ENCODE measurements at places on chromosomes 13 and 19.

DNA sequence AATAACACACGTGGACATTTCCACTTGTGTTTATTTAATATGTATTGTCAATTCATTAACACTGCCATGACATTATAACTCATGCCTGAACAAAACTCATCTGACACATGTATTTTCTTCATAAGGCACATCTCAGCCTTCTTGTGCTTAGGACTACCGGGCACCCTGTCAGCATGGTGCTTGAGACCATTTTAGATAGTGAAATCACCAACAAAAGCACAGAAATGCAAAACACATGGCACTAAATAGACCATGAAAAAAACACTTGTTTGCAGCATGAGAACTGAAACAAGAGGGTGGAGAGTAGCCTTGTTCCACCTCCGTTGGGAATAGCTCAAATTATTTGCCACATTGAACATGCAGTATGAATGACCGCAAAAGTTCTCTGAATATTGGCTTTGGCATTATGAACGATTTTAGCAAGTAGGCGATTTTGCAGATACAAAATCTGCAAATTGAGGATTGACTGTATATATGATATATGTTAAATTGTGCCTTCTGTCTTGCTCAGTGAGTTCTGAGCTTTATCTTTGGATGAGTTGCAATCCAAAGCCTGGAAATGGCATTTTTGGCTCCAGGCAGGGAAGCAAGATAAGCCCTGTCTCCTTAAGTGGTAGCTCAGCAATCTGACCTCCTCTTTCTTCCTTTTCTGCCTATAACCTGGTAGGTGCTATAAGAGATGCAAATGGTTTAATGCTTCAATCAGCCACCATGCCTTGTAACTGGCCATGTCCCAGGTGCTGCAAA is 328.2 kb downstream of the HS6ST3 start:
- DNase-seq: no peak

DNA sequence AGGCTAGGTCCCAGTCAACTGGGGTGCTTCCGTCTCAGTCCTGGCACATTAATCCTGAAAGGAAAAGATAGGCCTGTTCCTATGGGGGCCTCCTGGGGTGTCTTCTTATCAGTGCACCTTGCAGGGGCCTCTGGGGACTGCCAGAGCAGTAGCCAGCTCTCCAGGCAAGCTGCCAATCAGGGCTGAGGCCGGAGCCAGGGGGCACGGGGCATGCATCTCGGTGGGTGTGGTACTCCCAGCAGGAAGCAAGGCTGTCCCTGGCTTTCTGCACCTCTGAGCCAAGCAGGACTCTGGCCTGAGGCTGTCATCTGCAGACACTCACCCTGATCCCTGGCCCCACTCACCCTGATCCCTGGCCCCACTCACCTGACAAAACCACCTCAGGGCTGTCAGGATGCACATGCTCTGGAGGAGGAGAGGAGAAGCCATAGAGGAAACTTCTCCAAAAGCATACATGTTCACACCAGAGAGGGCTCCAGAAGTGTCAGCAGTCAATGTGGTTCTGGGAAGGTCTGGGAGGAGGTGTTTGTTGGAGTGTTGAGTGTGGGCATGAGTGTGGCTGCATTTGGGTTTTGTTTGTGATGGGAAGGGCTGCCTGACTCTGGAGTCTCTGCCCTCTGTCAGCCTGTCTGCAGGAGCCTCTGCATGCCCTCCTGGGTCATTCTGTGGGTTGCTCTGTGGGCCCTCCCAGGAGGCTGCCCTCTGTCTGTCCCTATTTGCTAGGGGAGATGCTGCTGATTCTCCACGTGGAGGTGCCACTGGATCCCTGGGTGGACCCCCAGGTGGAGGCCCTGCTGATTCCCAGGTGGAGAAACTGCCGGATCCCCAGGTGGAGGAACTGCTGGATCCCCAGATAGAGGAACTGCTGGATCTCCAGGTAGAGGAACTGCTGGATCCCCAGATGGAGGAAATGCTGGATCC is 22.7 kb upstream of the KCTD15 start:
- no peak for DNase-seq

- DNase-seq: no peak
Measured at GRCh38 chr13:76222511-76222910, 586.4 kb downstream of the LMO7 start.

DNA sequence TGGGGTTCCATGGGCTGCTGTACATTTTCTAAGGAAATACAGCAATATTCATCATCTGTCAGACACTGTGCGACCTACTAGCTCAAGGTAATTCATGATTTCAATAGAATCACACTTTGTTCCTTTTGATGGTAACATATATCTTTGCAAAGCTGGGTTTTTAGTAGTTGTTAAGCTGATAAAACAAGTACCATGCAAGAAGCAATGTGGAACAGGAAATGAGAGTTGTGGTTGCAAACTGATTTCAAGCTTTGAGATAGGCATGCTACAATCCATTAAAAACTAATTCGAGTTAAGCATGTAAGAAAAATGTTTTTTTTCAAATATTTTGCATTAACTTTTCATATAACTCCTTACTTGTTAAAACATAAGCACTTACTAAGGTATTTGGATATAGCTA is 6.8 kb upstream of the MBNL2 start:
- DNase-seq: no peak

- DNase-seq: no peak
Measured at GRCh38 chr13:99218545-99218944, 17.9 kb downstream of the UBAC2 start.

DNA sequence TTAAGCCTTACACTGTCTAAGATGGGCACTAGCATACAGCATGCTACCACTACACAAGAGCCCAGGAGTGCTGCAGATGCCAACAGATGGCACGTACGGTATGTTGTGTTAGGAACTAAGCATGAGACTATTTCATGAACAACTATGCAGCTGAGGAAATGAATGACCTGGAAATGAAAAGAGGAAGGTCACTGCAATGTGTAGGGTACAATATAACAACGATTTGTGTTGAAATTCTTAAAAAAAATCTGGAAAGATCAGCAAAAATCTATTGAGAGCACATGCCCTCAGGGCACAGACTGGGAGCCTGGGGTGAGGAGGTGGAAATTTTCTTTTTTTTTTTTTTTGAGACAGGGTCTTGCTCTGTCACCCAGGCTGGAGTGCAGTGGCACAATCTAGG is 14.4 kb downstream of the HAUS8 start:
- no peak for DNase-seq

GRCh38 chr19:16100524-16100923 is 11.2 kb upstream of the RAB8A start:
- no peak for DNase-seq

All from right renal pelvis (tissue), 4 donors.